ENCODE measurements at places on chromosomes 11 and 22.
A peak's percentile ranks its signal among the peaks of the same experiment; 100 is the strongest.

- H3K27ac ChIP-seq = no peak overlapping the region
- no peak for DNase-seq
- no peaks in the 10 kb centered on the region for H3K36me3 ChIP-seq
- no peaks in the 10 kb centered on the region for H3K4me1 ChIP-seq
Measured at GRCh38 chr11:112776834-112777233, 184.4 kb upstream of the NCAM1 start.

DNA sequence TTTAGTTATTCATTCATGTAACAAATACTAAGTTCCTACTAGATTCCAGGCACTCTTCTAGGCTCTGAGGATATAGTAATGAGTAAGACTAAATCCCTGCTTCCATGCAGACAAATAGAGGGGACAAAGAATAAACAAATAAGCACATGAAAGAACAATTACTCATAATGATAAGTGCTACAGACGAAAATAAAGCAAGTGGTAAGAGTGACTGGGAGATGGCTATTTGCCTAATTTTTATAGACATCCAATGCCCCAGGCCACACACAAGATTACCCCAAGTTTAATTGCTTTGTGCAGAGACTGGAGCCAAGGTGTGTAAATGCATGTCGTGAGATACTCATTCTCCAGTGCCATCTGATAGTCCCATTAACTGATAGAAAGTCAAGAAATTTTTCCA lies 62.6 kb downstream of the DCUN1D5 start:
- H3K4me3 ChIP-seq = no peak overlapping the region
- no peaks in the 10 kb centered on the region for H3K36me3 ChIP-seq
- H3K27me3 ChIP-seq = no peaks in the 10 kb centered on the region
- H3K27ac ChIP-seq = no peak overlapping the region

- H3K27ac ChIP-seq = no peak overlapping the region
- no peak overlapping the region for H3K4me3 ChIP-seq
- no peaks in the 10 kb centered on the region for H3K36me3 ChIP-seq
- DNase-seq = no peak
- no peaks in the 10 kb centered on the region for H3K27me3 ChIP-seq
Measured at GRCh38 chr11:27912916-27913315, 195.0 kb downstream of the KIF18A start.

GRCh38 chr11:841981-842369 lies 354 bp downstream of the POLR2L start:
- peaks cover 25% of the 10 kb centered on the region for H3K4me1 ChIP-seq
- DNase-seq = no peak
- no peaks in the 10 kb centered on the region for H3K27me3 ChIP-seq
- peaks cover 39% of the 10 kb centered on the region for H3K36me3 ChIP-seq
- peak overlapping the region; percentile 99 for H3K27ac ChIP-seq

GRCh38 chr11:46701078-46701654 lies 335 bp downstream of the ZNF408 start:
- H3K27me3 ChIP-seq = no peaks in the 10 kb centered on the region
- no peaks in the 10 kb centered on the region for H3K4me1 ChIP-seq
- no peak for DNase-seq
- H3K4me3 ChIP-seq = peak overlapping the region; percentile 80
- H3K36me3 ChIP-seq = peaks cover 32% of the 10 kb centered on the region

DNA sequence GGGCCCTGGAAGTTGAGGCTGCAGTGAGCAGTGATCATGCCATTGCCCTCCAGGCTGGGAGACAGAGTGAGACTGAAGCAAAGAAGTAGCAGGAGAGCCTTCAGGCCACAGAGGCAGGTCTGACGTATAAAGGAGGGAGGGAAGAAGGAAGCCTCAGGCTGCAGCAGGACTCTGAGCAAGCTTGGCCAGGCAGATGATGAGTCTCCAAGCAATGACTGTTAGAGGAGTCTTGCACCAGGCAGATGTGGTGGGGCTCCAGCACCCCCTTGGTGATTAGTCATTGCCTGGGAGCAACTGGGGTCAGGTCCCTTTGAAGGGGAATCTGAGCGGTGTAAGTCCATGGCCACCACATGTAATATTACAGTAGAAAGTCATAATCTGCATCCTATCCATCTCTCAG lies 36.6 kb upstream of the NFAM1 start:
- no peak overlapping the region for H3K27ac ChIP-seq
- no peaks in the 10 kb centered on the region for H3K4me1 ChIP-seq
- peaks cover 4% of the 10 kb centered on the region for H3K27me3 ChIP-seq

DNA sequence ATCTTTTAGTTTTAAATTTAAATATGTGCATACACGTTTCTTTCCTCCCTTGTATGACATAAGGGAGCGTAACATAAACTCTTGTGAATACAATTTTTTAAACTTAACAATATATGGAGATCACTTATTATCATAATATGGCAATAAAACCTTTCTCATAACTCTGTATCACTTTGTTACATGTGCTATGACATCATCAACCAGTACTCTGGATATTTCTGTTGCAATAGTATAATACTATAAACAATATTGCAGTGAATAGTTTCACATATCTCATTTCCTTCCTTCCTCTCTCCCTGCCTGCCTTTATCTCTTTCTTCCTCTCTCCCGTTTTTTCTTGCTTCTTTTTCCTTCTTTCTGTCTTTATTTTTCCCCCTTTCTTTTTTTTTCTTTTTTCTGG lies 1278.0 kb upstream of the CNTN5 start:
- DNase-seq = no peak
- no peak overlapping the region for H3K4me3 ChIP-seq
- H3K27ac ChIP-seq = no peak overlapping the region

DNA sequence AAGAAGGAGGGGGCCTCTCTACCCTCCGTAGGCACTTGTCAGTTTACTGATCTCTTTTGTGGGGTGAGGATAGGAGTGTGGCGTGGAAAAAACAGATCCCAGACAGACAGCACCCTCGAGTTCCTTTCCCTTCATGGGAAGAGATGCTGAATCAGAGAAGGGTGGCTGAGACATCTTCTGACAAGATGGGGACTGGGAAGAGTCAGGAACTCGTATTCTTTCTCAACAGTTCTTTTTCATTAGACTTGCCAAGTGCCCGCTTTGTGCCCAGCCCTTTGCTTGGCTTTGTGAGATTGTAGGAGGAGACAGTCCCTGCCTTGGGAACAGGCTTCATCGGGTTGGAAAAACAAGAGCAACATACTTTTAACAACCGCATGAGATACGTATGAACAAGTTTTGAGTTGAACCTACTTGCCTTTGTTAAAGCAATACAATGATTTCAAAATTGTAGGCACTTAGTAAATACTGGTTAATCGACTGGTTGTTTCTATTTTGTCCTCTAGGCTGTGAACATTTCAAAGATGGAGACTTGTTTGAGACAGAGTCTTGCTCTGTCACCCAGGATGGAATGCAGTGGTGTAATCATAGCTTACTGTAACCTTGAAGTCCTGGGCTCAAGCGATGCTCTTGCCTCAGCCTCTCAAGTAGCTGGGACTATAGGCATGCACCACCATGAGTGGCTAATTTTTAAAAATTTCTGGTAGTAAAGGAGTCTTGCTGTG lies 1.1 kb downstream of the RRM1 start:
- H3K27ac ChIP-seq = peak overlapping the region; percentile 92
- H3K4me3 ChIP-seq = peak overlapping the region; percentile 81
- H3K27me3 ChIP-seq = no peaks in the 10 kb centered on the region
- H3K36me3 ChIP-seq = peaks cover 16% of the 10 kb centered on the region
- no peak for DNase-seq
- H3K4me1 ChIP-seq = no peaks in the 10 kb centered on the region

DNA sequence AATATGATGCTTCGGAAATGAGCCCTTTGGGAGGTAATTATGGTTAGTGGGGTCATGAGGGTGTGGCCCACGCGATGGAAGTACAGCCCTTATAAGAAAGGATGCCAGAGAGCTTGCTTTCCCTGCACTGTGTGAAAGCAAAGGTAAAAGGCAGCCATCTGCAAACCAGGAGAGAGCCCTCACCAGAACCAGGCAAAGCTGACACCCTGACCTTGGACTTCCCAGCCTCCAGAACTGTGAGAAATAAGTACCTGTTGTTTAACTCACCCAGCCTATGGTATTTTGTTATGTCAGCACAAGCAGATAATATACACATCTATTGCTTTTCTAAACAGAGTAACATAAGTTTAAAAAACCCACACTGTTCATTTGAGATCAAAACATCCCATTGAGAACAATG lies 50.7 kb downstream of the SYN3 start:
- no peaks in the 10 kb centered on the region for H3K4me1 ChIP-seq
- no peak for DNase-seq
- H3K36me3 ChIP-seq = no peaks in the 10 kb centered on the region
- no peak overlapping the region for H3K4me3 ChIP-seq
- H3K27ac ChIP-seq = no peak overlapping the region

DNA sequence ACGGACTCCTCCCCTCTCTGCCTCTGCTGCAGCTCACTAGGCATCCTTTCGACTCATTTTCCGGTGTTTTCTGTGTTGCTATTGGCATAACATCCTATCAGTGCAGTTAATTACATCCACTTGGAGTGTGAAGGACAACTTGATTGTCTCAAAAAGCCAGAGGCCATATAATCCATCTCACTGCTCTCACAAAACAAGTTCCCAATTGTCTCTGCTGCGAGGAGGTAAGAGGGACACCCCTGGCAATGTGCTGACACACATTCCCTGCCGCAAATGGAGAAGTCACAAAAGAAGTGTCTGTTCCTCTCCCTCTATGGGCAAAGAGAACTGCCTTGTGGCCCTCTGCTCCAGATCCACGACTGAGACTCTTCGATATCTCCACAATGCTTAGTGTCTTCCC lies 618.4 kb downstream of the OPCML start:
- H3K27ac ChIP-seq = no peak overlapping the region
- DNase-seq = no peak
- no peaks in the 10 kb centered on the region for H3K4me1 ChIP-seq
- no peak overlapping the region for H3K4me3 ChIP-seq

DNA sequence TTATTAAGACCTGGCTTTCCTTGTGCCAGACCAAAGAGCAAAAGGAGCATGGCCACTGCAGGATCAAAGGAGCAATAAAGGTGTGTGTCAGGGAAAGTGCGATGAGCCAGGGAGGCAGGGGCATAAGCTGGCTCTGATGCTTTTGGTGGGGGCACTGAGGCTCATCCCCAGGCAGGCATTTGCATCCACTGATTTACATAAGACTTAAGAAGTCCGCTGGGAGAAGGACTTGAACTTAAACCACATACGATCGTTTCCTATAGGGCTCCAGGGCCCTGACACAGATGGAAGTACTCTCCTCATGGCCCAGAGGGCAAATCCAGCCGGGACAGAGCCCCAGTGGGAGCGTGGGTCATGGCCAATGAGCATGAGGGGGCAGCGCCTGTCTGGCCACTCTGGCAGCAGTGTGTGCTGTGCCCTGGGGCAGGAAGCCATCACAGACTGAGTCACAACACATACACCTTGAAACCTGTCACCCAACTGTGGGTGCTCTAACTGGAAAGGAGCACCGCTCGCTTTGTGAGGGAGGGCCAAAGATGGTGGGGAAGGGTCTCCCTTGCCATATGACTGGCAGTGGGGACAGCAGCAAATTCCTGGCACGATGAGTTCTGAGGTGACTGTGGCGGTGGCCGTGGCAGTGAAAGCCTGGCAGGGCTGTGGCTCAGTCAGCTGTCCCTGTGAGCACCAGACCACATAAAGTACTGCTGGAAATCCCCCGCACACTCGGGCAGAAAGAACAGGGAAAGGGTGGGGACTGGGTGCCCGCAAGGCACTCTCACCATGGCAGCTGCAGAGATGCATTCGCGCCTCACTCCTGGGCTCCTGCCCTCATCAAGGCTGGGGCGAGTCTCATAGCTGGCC lies 79.4 kb upstream of the LMO1 start:
- no peaks in the 10 kb centered on the region for H3K27me3 ChIP-seq
- no peaks in the 10 kb centered on the region for H3K36me3 ChIP-seq
- H3K4me1 ChIP-seq = peaks cover 4% of the 10 kb centered on the region

DNA sequence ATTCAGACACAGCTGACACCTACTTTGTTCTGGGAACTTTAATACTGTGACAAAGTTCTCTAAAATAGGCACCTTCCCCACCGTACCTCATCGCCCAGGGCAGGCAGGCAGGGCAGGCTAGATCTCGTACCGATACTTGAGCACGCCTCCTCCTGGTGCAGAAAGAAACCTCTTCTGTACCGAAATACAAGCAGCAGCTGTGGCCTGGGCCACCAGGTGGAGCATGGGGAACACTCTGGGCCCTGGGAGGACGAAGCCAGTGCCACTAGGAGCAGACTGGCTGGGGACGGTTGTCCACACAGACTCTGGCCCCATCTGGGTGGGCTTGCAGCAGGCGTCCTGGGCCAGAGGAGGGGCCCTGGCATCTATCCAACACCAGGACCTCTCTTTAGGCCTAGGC lies 12.8 kb downstream of the PMM1 start:
- H3K27ac ChIP-seq = no peak overlapping the region
- H3K4me3 ChIP-seq = no peak overlapping the region
- peak; percentile 47 for DNase-seq

DNA sequence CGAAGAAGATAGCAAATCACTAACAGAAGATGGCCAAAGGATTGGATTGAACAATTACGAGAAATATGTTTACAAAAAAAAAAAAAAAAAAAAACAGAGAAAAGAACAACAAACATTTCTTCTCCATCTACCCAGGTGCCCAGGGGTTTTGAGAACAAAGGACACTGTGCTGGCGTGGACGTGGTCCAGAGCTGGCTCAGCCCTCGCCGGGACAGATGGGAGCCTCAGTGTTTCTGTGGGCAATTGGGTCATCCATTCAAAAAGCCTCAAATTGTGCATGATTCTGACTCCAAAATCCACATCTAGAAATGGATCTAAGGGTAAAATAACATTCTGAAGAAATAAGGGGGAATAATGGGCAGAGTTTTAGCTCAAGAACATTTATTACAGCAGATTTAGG lies 63.1 kb downstream of the DHCR7 start:
- H3K27ac ChIP-seq = no peak overlapping the region
- H3K27me3 ChIP-seq = 0 out of 2 replicates have a peak, but pooled peaks cover 3% of the 10 kb centered on the region
- no peaks in the 10 kb centered on the region for H3K36me3 ChIP-seq
- no peak for DNase-seq

- no peaks in the 10 kb centered on the region for H3K4me1 ChIP-seq
- no peaks in the 10 kb centered on the region for H3K36me3 ChIP-seq
- H3K27me3 ChIP-seq = no peaks in the 10 kb centered on the region
- H3K4me3 ChIP-seq = no peak overlapping the region
- no peak overlapping the region for H3K27ac ChIP-seq
Measured at GRCh38 chr22:19039448-19039780, 82.8 kb downstream of the DGCR2 start.

- peak; percentile 41 for DNase-seq
- no peak overlapping the region for H3K27ac ChIP-seq
- H3K27me3 ChIP-seq = no peaks in the 10 kb centered on the region
- no peaks in the 10 kb centered on the region for H3K36me3 ChIP-seq
Measured at GRCh38 chr22:27725661-27726060, 75.9 kb downstream of the MN1 start.

GRCh38 chr22:39147335-39148025 lies 5.0 kb downstream of the CBX7 start:
- H3K36me3 ChIP-seq = no peaks in the 10 kb centered on the region
- H3K27ac ChIP-seq = no peak overlapping the region
- H3K27me3 ChIP-seq = no peaks in the 10 kb centered on the region
- DNase-seq = no peak
- H3K4me3 ChIP-seq = no peak overlapping the region
- peaks cover 6% of the 10 kb centered on the region for H3K4me1 ChIP-seq

- H3K27me3 ChIP-seq = no peaks in the 10 kb centered on the region
- no peak for DNase-seq
- H3K36me3 ChIP-seq = no peaks in the 10 kb centered on the region
- H3K27ac ChIP-seq = no peak overlapping the region
- no peak overlapping the region for H3K4me3 ChIP-seq
Measured at GRCh38 chr11:109522116-109522755, 100.2 kb downstream of the C11orf87 start.

- no peaks in the 10 kb centered on the region for H3K36me3 ChIP-seq
- H3K4me1 ChIP-seq = no peaks in the 10 kb centered on the region
- no peak for DNase-seq
- H3K4me3 ChIP-seq = no peak overlapping the region
- no peak overlapping the region for H3K27ac ChIP-seq
Measured at GRCh38 chr11:64933935-64934681, 1.6 kb downstream of the GPHA2 start.
